Stimulated activated CD4-positive, alpha-beta T cell treated with anti-CD3 and anti-CD28 coated beads, Interleukin-12 subunit alpha, Interleukin-12 subunit beta, amount 100 ng/mL, for 24 hours (primary cell): ENCODE measurements at places on chromosomes 12 and 14.

DNA sequence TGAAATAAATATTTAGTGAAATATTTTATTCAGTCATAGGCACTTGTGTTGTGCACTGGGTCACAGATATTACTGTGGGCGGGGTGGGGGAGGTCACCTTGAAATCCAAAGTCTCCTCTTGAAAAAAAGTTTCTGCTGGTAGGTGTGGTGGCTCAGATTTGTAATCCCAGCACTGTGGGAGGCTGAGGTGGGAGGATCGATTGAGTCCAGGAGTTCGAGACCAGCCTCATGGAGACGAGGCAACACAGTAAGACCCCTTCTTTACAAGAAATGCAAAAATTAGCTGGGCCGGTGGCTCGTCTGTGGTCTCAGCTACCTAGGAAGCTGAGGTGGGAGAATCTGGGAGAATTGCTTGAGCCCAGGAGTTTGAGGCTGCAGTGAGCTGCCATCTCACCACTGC is 913 bp upstream of the C2CD5 start:
- DNase-seq = no peak

DNA sequence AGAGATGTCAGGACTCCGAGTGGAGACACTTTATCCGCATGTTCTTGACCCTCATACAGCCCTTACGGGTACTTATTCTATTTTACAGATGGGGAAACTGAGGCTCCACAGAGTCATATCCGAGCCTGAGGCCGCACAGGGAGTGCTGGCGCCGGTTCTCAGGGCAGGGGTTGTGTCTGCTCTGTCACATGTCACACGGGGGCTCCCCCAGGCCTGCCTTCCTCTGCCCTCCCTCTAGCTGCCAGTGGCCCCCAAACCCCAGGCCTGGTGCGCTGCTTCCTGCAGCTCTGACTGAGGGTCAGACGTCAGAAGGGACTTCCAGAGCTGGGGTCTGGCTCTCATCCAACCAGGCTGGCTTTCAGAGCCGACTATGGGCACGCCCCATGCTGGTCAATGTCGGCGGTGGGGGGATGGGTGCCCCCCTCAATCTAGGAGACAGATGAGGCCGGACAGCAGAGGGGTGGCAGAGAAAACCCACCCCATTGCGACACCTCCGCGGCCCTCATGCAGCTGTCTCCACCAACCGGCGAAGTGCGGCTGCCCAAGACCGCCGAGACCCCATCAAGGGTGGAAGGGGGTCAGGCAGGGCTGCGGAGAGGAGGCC is 811 bp upstream of the INF2 start:
- DNase-seq = no peak

DNA sequence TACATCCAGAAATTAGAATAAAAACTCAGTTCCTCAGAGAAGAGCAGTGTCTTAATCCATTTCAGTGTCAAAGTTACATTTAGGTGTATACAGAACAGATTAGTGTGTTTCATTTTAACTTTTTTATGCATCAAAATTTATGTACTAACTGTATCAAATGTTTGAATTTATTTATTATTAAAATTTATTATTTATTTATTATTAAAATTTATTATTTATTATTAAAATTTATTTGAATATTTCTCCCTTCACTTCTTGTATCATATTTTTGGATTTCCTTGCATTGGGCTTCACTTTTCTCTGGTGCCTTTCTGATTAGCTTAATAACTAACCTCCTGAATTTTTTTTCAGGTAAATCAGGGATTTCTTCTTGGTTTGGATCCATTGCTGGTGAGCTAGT is 2.3 kb upstream of the TAS2R14 start:
- DNase-seq = no peak

DNA sequence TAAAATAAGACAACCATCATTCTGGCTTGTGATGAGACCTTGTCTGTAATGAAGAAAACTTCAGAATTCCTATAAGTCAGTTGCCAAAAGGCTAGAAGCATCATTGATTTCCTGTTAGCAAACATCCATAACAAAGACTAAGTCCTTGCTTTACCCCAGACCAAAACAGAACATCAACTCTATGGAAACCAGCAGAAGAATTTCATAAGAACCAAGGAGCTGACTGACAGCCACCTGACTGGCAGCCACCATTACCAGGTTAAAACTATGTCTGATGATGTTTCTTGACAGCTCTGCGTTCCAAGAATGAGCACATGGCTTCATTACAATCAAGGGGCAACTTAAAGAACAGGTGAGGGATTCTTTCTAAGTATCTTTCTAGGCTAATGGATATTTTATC is 29.3 kb downstream of the HECTD4 start:
- no peak for DNase-seq

DNA sequence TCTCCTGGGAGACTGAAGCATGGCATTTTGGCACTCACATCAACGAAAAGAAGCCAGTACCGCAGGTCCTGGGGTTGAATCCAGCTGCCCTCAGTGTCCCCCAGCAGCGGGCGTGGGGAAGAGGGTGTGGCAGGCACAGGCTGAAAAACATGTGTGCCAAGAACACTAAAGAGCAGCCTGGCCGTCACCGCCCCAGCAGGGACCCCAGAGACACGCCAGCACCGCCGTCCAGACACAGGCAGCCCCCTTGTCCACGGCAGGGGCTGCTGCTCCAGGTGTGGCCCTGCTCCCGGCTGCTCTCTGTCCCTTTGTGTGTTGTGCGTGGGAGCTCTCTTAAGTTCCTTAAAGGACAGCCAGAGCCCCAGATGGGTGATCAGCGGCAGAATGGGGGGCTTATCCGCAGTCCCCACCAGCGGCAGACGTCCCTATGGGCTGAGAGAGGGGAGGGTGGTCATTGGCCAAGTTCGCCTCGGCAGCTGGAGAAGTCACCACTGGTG is 556 bp downstream of the PHETA1 start:
- no peak for DNase-seq

- no peak for DNase-seq
Measured at GRCh38 chr14:28767030-28767852, 654 bp downstream of the FOXG1 start.

GRCh38 chr14:53441789-53442188 is 288.7 kb upstream of the DDHD1 start:
- no peak for DNase-seq

DNA sequence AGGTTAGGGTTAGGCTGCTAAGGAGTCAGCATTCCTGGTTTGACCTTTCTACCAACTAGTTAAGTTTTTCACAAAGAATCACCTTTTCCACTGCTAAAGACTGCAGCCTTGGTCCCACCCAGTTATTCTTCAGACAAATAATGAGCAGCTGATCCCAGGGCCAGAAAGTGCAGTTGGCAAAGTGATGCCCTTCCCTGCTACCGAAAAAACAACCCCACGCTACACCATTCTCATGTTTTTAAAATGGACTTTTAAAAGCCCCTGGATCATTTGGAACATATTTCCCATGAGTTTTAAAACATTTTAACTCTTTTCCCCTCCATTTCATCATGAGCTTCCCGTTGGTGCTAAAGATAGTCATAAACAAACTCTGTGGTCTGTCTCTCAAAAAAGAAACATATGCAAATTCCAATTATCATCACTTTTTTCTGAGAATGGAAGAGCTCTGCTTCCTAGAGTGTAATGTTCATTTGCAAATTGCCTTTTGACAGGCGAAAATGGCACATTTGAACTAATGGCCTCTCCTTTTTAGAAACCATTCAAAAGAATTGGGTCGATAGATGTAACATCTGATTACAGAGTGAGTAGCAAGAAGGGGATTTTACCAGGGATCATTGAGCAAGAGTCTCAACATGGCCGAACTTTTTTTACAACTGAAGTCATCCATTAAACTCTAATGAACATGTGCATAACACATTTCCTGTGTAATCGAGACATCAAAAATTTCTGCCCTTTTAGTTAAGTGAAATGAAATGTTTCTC is 129.3 kb upstream of the RAP1B start:
- DNase-seq = no peak

DNA sequence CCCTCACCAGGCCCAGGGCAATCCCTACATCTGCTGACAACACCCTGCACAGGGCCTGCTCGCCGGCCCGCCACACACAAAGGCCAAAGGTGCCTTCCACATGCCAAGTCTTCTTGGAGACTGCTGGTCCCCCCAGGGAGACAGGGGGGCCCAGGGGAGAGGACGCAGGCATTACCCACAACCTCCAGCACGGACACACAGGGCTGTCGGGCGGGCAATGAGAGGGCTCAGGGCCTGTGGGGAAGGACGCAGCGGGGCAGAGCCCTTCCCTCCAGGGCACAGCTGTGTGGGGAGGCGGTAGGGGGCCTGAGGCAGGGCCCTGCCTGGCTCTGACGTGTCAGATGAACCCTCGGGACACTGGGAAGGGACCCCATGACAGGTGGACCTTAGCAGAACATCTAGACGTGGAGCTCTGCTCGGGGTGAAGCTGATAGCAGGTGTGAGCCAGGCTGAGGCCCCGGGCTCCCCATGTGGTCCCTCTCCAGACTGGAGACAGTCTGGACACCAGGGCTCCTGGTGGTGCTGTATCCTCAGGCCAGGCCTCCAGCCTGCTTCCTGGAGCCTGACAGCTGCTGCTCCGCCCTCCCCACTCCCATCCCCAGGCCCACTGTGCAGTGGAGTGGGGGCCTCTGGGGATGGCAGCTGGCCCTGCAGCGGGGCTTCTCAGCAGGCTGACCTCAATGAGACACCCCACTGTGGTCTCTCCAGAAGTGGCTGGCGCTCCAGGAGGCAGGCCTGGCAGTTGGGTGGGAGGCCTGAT is 31.6 kb upstream of the NUDT14 start:
- DNase-seq = no peak

DNA sequence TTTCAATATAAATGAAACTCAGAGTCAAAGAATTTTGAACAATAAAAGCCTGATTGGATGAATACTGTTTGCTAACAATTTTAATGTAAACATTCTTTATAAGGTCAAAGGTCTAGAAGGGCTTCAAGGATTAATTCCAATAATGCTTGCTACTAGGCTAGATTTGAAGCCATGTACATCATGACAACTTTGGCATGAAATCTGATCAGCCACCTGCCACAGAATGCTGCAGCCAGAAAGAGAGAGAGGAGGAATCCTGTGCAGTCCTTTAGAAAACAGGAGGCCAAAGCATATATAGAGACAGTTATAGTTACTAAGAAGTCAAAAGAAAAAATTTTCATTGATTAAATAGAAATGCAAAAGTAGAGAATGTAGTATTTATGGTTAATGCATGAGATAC is 47.1 kb downstream of the ABCD2 start:
- no peak for DNase-seq

DNA sequence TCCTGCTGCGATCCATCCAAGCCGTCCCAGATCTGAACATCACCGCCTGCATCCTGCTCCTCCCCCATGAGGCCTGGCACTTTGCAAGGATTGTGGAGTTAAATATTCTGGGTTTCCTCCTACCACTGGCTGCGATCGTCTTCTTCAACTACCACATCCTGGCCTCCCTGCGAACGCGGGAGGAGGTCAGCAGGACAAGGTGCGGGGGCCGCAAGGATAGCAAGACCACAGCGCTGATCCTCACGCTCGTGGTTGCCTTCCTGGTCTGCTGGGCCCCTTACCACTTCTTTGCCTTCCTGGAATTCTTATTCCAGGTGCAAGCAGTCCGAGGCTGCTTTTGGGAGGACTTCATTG is 8.2 kb downstream of the BDKRB1 start:
- DNase-seq = no peak

GRCh38 chr14:66508846-66509621 is 1.1 kb downstream of the GPHN start:
- peak; percentile 43 for DNase-seq

DNA sequence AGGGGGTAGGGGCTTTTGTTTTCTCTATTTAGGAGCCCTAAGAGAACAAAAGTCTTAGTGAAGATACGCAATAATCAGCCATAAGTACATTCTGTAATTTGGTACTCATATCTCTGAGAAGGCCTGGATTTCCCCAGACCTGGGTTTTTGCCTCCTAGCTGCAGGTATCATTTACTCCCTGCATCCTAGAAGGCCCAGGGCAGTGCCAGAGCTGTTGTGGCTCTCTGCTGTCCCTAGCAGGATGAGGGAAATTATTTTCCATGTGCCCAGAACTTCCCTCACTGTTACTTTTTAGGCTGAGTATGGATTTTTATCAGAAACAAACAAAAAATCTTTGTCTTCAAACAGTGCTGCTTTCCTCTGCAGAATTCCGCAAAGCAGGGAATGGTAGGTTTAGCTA is 192.5 kb upstream of the SYT1 start:
- no peak for DNase-seq

GRCh38 chr14:85578357-85578756 is 48.4 kb downstream of the FLRT2 start:
- DNase-seq = no peak

- no peak for DNase-seq
Measured at GRCh38 chr12:43349863-43350262, 202.1 kb downstream of the ADAMTS20 start.

GRCh38 chr14:98368916-98369315 is 903.1 kb downstream of the BCL11B start:
- DNase-seq = no peak

DNA sequence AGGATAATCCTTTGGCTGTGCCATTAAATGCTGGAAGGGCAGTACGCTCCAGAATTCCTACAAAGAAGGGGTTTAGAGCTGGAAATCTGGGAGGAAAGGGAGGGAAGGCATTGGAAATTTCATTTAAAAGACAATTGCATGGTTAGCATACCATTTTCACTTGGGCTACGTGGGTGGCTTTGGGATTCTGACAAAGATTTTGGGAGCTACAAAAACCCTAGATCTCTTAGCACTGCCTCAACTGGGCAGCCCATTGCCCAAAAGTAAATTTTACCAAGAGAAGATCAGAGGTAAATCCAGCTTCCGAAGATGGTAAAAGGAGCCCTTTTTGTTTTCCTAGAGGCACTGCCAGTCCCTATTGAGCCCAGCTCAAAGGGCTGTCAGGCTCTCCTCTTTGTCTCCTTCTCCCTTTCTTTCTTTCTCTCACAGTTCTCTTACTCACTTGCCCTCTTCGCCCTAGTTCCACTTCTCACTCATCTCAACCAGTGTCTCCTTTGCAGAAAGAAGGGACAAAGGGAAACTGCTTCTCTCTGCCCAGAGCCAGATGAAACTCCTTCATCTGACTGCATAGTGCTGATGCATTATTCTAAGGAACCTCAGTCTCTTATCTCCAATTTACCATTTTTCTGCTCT is 125.4 kb upstream of the PLEKHA5 start:
- DNase-seq = no peak
